SJSA1 (cell line): ENCODE measurements at places on chromosomes 2 and 18. TPM values are rescaled to one million over a fixed set of nuclear protein-coding genes. Genes with fewer than 3 reads are reported as not detected.
A peak's percentile ranks its signal among the peaks of the same experiment; 100 is the strongest.

DNA sequence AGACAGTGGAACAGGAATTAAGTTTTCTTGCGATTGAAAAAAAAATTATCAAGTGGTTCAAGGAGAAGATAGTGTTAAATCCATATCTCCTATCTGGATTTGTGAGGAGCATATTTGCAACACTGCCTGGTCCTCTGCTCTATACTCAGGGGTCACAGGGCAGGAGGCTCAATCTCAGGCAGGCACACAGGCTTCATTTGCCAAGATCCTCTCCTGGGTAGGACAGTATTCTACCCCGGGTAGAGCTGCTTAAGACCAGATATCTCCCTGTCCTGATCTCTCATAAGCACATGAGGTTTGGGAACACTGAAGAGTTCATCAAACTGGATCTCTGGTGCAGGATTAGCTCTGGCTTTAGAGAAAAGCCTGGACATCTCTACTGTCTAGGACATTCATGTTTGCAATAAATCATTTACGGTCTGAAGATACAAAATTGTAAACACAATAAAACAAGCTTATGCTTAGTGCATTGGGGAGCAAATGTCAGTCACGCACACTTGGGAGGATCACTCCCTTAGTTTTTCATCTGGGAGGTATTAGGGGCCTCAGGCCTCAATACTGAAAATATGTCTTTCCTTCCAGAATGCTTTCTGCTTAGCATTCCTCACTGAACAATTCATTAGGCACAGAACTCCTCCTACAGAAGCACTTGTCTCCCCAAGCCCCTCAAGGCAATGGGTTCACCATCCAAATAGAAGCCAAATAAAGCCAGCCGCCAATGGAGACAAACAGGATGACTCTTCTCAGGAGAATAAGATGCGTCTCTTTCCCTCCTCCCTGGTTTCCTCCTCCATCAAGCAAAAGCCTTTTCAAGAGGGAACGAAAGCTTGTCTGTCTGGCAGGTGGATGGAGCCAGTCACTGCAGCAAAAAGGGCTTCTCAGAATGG lies 34.1 kb upstream of the LCLAT1 start:
- H3K4me3 ChIP-seq = no peak overlapping the region
- H3K27ac ChIP-seq = no peak overlapping the region
- H3K4me1 ChIP-seq = peaks cover 15% of the 10 kb centered on the region
- H3K36me3 ChIP-seq = no peaks in the 10 kb centered on the region
- DNase-seq = no peak

DNA sequence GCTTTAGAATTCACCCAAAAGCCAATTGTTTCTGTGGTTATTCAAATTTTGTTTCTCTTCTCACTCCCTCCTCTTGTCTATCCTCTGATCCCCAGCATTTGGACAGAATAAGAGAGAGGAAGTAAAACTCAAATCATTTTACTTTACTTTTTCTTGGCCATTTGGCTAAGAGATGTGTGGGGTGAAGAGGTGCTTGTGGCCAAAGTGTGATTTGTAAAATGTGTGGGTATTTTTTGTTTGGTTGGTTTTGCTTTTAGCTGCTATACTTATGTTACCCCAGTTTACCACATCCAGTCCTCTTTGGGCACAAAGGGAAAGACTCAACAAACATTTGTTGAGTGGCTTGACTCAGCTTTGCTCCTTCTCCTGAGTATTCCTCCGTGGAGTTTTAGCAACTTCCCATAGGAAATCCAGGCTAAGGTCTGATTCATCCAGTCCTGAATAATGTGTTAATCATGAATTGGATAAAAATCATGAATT lies 109.1 kb upstream of the CYP1B1 start:
- H3K4me1 ChIP-seq = peaks cover 32% of the 10 kb centered on the region
- peak; percentile 30 for DNase-seq
- no peaks in the 10 kb centered on the region for H3K27me3 ChIP-seq
- H3K36me3 ChIP-seq = no peaks in the 10 kb centered on the region
- no peak overlapping the region for H3K4me3 ChIP-seq

- peak overlapping the region; percentile 74 for H3K27ac ChIP-seq
- H3K27me3 ChIP-seq = no peaks in the 10 kb centered on the region
- DNase-seq = peak; percentile 55
- peaks cover 47% of the 10 kb centered on the region for H3K4me1 ChIP-seq
- no peaks in the 10 kb centered on the region for H3K36me3 ChIP-seq
Observed at GRCh38 chr2:207513551-207514257, 16.1 kb upstream of the CREB1 start.

- H3K36me3 ChIP-seq = no peaks in the 10 kb centered on the region
- no peak overlapping the region for H3K4me3 ChIP-seq
- H3K27me3 ChIP-seq = no peaks in the 10 kb centered on the region
- H3K4me1 ChIP-seq = no peaks in the 10 kb centered on the region
Observed at GRCh38 chr2:20931346-20931745, 108.4 kb upstream of the LDAH start.

DNA sequence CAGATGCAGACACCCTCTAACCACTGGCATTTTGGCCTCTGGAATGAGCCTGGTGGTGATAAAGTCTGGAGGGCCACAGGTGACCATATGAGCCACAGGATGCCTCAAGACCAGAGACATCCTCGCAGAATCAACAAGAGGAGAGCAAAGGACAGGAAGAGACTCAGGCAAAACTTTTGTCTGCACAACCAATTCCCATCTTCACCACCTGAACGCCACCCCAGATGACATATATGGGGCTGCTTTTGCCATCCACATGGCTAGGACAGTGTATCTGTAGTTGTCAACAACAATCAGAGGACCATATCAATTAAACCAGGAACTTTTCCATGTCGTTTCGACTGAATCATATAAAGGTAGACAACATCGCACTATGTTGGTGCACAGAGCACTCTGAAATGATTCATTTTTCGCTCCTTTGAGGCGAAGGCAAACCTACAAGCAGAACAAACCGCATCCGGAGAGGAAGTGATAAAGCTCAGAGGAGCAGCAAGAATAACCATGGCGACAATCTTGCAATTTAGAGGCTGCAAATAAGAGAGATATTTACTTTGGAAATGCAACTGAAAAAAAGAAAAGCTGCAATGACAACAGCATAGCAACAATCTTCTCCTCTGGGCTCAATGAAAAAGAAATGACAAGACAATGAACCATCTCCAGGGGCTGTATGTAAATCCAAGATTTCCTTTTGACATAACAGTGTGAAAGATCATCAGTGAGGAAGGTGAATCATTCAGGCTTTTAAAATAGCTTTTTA lies 204.5 kb downstream of the ARL4C start:
- H3K27ac ChIP-seq = peak overlapping the region; percentile 42; the same call in 1 of the 2 replicates
- no peaks in the 10 kb centered on the region for H3K27me3 ChIP-seq
- H3K4me3 ChIP-seq = no peak overlapping the region
- peaks cover 45% of the 10 kb centered on the region for H3K4me1 ChIP-seq
- no peaks in the 10 kb centered on the region for H3K36me3 ChIP-seq

GRCh38 chr18:9417073-9417851 lies 58.1 kb upstream of the RALBP1 start:
- H3K36me3 ChIP-seq = no peaks in the 10 kb centered on the region
- H3K4me3 ChIP-seq = no peak overlapping the region

DNA sequence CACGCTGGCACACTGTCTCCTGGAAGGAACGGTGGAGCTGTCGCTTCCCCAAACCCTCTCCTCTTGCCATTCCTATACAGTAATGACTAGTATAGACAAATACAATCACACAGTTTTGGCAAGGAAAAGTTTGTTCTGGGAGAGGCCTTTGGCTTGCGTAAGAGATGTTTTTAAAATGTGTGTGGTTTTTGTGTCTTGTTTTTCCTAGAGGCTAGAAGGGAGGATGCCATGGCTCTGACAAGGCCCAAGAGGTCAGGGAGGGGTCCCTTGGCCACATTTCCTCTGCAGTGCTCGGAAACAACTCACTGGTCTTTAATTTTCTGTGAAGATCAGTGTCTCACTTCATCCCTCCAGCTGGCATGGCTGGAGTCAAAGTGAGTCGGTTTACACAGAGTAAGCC lies 195.9 kb downstream of the SH3RF3 start:
- no peaks in the 10 kb centered on the region for H3K36me3 ChIP-seq
- peak overlapping the region; percentile 54 for H3K27ac ChIP-seq
- DNase-seq = peak; percentile 90

DNA sequence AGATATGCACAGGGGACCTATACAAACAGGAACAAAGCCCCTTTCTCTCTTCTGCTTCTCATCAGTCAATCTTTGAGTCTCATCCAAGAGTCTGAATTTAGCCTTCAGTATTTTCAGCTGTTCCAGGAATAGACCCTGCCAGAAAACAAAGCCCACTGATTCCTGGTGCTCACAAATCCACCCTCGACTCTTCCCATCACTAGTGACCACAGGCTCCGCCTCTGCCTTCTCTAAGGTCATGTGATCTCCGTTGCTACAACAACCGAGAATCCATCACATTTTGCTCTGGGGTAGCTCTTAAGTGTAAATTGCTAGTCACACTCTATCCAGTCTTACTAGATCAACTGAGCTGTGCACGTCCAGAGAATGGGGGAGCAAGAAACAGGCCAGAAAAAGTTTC lies 46.4 kb upstream of the SPTBN1 start:
- no peak overlapping the region for H3K4me3 ChIP-seq
- peaks cover 7% of the 10 kb centered on the region for H3K4me1 ChIP-seq
- H3K27ac ChIP-seq = no peak overlapping the region
- no peak for DNase-seq
- no peaks in the 10 kb centered on the region for H3K36me3 ChIP-seq
- H3K27me3 ChIP-seq = no peaks in the 10 kb centered on the region

GRCh38 chr18:68942230-68942629 lies 144.3 kb downstream of the CCDC102B start:
- H3K27me3 ChIP-seq = no peaks in the 10 kb centered on the region
- H3K4me1 ChIP-seq = no peaks in the 10 kb centered on the region
- H3K4me3 ChIP-seq = no peak overlapping the region
- no peak overlapping the region for H3K27ac ChIP-seq

DNA sequence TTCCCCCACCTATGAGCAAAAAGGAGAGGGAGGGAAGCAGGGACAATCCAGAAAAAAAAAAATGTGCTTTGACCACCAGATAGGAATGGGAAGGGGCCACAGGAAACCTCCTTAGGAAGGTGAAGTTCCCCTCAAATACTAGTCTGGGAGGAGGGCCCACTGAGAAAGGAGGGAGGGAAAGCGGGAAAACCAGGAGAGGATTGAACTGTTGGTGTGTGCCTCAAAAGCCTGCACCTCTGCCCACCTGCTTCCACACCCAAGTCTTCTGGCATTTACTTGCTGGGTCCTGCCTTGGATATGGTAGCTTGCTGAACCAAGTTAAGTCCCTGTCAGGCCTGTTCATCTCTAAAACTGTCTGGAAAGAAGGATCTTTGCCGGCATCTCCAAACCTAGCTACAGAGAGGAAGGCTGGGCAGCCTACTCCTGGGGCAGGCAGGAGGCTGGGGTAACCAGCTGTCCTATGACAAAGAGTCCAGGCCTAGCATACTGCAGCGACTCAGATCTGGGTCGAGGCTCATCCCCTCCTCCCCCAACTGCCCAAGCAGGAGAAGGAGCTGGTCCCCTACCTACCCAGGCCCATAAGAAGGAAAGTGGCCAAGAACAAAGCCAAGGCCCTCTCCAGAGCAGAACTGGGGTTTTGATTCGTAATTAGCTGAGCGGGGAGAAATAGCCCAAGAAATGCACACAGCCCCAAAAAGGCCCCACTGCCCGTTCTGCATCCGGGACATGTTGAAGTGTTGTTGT lies 3.0 kb downstream of the EN1 start:
- no peaks in the 10 kb centered on the region for H3K27me3 ChIP-seq
- DNase-seq = no peak
- H3K4me1 ChIP-seq = peaks cover 17% of the 10 kb centered on the region

DNA sequence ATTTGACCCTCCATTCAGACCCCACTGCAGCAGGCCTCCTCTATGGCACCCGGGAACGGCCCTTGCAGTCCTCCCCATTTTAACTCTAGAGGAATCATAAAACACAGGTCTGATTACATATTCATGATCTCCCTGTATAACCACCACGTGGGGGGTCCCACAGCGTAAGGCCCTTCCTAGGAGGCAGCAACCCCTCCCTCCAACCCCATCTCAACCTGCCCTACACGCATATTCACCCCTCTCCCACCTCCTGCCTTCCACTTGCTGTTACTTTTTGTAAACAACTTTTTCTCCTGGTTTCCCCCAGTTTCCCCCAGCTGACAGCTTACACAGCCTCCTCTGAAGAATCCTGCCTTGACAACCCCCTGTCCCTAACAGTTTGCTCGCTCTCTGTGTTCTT lies 85.1 kb upstream of the FOXI3 start:
- H3K4me3 ChIP-seq = no peak overlapping the region
- no peaks in the 10 kb centered on the region for H3K27me3 ChIP-seq
- no peak overlapping the region for H3K27ac ChIP-seq
- H3K36me3 ChIP-seq = no peaks in the 10 kb centered on the region
- DNase-seq = no peak

DNA sequence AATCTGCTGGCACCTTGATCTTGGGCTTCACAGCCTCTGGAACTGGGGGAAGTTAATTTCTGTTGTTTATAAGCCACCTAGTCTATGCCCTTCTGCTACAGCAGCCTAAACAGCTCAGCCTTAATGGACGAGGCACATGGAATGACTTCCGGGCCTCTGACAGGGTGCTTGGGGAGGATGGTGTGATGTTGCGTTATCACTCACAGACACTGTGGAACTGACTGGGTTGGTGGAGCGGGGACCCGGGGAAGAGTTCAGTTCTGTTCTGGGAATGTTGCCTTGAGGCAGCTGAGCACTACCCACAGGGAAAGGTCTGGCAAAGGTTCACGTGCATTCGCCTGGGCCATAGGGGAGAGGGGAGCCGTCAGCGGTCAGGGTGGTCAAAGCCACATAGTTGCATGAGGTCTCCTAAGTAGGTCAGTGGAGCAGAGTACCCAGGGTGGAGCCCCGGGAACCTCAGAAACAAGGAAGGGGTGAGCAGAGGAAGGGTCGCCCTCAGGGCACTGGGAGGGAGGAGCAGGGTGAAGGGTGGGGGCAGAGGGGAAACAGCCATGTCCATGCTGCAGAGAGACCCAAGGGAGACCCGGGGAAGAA lies 36.2 kb downstream of the LRRFIP1 start:
- no peaks in the 10 kb centered on the region for H3K4me1 ChIP-seq
- no peak for DNase-seq
- H3K36me3 ChIP-seq = peaks cover 9% of the 10 kb centered on the region; the same call in 1 of the 2 replicates
- H3K27me3 ChIP-seq = no peaks in the 10 kb centered on the region
- no peak overlapping the region for H3K27ac ChIP-seq

Gene NYAP2
- not detected in 2 replicates for total RNA-seq

Gene IL1F10
- total RNA-seq = not detected in 2 replicates

Gene AAK1
- total RNA-seq = 83.8 and 84.9 TPM in 2 replicates

Gene MDH1B
- 0.42 and 1.8 TPM in 2 replicates for total RNA-seq
